ENCODE measurements at places on chromosomes 7 and 10.
A peak's percentile ranks its signal among the peaks of the same experiment; 100 is the strongest.

- no peak for DNase-seq
Measured at GRCh38 chr7:139576179-139576973, 52.9 kb downstream of the CLEC2L start.

- DNase-seq: no peak
Measured at GRCh38 chr10:105502058-105502457, 861.0 kb downstream of the SORCS3 start.

- DNase-seq: no peak
Measured at GRCh38 chr7:157757211-157757610, 420.4 kb downstream of the DNAJB6 start.

DNA sequence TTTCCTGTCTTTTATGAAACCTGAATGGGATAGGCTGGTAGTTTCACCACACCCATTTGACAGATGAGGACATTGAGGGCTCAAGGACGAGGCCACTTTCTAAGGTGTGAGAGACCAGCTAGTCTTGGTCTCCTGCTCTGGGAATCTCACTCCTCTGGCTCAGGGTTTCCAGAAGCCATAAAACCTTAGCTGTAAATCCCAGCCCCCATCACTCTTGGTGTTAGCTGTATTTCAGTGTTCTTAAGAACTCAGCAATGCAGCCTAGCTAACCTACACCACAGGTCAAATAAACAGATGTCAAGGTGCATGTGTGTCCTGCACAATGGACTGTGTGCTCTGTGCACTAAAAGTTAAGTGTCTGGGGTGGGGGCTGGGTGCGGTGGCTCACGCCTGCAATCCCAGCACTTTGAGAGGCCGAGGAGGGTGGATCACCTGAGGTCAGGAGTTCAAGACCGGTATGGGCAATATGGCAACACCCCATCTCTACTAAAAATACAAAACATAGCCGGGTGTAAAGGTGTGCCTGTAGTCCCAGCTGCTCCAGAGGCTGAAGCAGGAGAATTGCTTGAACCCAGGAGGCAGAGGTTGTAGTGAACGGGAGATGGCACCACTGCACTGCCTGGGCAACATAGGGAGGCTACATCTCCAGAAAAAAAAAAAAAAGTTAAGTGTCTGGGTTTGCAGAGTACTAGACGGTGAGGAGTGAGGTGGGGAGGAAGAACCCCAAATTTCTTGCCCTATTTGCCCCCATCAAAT lies 567 bp upstream of the EPO start:
- no peak for DNase-seq

DNA sequence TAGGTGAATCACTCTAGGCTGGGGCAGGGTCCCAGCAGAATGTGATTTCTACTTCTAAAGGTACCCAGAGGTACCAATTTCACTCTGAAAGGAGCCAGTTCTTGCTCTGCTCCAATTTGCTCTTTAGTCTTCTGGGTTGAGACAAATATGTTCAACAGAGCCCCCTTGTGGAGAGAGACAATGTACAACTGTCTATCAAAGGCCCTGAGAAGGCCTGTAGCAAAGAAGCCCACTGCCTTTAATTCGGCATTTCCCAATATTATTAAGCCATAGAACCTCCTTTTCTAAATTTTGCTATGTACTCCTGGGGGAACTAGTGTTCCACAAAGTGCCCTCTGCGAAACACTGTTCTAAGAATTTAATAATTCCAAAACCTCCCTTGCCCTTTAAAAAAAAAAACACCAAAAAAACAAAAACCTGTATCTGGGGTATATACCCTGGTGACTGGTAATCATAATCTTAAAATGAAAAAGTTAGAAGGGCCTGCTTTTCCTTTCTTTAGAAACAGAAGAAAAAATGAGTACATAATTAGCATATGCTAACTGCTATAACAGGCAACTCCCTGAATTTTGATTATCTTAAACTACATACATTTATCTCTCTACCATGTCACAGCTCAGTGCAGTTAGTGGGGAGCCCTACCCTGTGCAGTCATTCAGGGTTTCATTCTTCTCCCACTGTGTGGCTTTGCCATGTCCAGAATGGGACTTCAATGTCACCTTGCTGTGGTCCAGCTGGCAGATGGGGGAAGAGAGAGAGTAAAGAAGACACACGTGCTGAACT lies 160.9 kb upstream of the BMPER start:
- DNase-seq: peak; percentile 20

DNA sequence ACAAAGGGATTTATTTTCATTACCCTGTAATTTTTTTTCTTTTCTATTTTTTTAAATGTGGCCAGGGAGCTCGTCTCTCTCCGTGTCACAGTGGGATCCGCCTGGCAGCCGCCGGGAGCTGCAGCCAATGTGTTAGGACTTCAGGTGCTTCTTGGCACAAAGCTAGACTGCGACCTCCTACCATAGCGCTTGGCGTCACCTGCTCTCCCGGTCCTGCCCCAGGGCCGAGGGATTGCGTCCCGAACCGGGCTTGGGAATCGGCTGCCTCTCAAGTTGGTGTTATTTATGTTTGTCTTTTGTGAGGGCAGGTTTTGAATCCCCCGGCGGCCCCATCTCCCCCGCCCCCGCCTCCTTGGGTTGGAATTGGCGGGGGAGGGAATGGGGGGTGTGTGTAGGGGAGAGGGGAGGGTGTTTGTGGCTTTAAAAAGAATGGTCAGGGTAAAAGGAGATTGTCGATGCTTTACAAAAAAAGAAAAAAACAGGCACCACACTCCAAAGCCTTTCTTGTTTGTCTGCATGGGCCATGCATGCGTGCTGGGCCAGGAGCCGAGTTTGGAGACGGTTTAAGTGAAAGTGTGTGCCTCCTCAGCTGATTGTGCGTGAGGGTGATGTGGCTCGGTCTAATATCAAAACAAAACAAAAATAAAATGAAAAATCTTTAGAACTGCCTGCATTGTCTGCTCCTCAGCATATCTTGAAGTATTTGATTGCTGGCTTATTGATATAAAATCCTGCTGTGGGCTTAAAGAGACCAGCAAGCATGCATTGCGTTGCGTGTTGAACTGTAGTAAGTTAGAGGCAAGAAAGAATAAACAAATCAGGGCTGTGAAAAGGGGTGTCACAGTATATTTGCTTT lies 1.2 kb downstream of the PPP1R9A start:
- no peak for DNase-seq

- DNase-seq: no peak
Measured at GRCh38 chr7:83355143-83355542, 192.5 kb upstream of the PCLO start.

DNA sequence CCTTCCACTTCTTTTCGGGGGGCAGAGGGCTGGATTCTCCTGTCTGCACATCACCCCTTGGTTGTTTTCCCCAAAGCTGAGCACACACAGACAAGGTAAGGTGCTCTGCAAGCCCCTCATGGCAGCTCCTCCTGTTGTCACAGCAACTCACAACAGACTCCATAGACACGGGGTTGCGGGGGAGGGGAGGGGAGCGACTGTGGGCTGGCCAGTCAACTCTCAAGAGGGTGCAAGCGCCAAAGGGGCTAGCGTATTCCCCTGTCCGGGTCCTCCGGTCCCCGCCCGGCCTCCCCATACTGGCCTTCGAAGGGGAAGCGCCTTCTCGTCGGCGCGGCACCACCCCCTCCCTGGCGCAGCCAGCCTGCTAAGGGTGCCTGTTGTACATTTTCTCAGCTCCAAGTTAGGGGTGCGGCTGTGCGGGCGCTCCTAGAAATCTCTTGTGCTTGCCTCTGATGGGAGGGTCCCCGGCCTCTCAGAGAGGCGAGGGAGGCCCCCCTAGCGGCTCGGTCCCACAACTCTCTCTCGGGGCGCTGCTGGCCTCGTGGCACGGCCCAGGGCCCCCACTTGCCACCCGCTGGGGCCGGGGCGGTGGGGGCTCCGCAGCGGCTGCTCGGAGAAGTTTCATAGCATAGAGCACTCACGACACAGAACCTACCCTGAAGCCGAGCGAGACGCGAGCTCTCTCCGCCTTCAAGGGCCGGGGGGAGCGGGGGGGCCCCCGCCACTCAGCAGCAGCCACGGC lies 498 bp downstream of the RHOBTB1 start:
- DNase-seq: no peak

- DNase-seq: no peak
Measured at GRCh38 chr7:983004-983615, at the start of gene CYP2W1. Gene CYP2W1, plus strand, starts transcription at chr7:983181. Its CDS starts 31 bp downstream, at chr7:983212.

DNA sequence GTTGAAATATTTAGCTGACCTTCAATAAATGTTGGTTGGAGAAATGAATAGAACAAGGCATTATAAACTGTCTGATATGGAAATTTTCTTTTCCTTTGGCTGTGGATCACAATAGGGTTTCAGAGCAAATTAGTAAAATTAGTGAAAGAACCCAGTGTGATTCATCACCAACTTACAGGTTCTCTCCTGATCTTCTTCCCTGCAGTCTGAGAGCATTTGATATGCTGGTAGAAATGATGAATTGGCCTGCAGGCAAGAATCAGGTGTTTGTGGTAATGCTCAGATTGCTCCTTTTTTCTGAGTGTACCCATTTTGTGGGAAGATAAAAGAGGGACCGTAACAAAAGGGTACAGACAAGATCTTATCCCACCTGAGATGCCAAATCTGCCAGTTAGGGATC lies 51.9 kb downstream of the BTAF1 start:
- DNase-seq: no peak

GRCh38 chr7:77199013-77199966 lies at the start of gene FGL2:
Gene FGL2, minus strand, starts transcription at chr7:77199819. Its CDS starts 26 bp downstream, at chr7:77199793.
- DNase-seq: peak; percentile 49

DNA sequence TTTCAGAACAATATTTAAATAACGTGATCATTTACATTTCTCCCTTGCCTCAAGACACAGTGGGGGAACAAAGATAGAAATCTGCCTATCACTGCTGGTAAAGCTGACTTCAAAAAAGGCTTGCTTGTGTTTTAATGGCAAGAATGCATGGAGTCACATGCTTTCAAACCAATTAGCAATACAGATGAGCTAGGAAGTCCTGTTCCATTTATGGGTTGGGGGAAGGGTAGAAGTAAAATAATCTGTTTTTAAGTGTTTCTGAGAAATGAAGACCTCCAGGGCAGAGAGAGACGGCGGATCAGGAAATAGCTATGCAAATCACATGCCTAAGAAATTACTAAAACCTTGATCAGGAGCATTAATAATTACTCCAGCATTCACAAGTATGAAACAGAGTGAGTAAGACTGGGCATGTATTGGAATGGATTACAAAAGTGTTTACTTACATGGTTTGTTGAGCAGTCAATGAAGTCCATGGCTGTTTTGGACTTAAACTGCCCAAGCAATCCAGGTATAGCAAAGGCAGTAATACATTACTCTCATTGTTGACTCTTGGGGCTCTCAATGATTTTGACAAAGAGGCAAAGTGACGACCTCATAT lies 142.0 kb downstream of the ARID5B start:
- DNase-seq: peak; percentile 48
